ENCODE measurements at places on chromosomes 11 and 22.

- no peak for DNase-seq
These were observed 140.6 kb downstream of the AASDHPPT start for GRCh38 chr11:106218106-106218505.

- DNase-seq: no peak
These were observed 6.1 kb upstream of the ASCL2 start for GRCh38 chr11:2276280-2277007.

- DNase-seq: no peak
These were observed 285.8 kb downstream of the SOX6 start for GRCh38 chr11:16070573-16070972.

- DNase-seq: no peak
These were observed 4.0 kb downstream of the FTH1 start for GRCh38 chr11:61963282-61964057.

- no peak for DNase-seq
These were observed 116.2 kb downstream of the KIF18A start for GRCh38 chr11:27991736-27992135.

DNA sequence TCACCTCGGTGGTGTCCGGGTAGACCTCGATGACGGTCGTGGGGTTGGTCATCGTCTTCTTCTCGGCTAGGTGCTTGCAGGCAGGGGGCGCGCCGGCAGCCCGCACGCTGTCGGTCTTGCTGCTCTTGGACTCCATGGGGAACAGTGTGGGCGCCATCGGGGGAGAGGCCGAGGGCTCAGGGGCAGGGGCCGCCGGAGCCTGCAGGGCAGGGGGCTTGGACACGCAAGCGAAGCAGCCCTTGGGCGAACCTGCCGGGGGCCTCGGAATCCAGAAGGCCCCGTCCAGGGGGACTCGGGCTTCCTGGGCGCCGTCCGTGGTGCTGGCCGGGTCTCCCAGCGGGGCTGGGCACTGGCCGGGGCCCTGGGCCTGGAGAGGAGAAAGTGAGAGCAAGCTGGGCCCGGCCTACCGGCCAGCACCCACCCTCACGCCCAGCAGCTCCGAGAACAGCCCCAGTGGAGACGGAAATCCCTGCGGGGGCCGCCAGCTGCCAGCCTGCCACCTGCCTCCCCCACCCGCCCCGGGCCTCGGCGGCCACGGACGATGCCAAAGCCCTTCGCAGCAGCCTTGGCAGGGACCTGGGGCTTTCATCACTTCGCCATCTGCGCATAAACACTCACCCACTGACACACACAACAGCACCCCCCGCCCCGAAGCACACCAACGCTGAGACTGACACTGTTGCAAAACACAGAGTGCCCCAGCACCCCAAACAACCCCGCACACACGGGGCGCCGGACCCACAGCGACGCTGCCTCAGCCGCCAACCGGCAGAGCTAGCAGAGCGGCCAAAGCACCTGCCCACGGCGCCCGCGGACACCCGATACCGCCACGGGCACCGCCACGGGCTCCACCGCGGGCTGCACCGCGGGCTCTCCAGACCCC is 2.4 kb downstream of the IFITM10 start:
- no peak for DNase-seq

GRCh38 chr11:1486054-1486825 is at the start of gene MOB2:
MOB2 (minus strand) TSS chr11:1486779; CDS start chr11:1486556, 223 bp downstream.
- DNase-seq: no peak

GRCh38 chr22:44818727-44819126 is 66.4 kb downstream of the ARHGAP8 start:
- no peak for DNase-seq

- DNase-seq: no peak
These were observed 40.8 kb upstream of the ST14 start for GRCh38 chr11:130118636-130119387.

- no peak for DNase-seq
These were observed 11.6 kb upstream of the TMEM45B start for GRCh38 chr11:129804012-129804411.

DNA sequence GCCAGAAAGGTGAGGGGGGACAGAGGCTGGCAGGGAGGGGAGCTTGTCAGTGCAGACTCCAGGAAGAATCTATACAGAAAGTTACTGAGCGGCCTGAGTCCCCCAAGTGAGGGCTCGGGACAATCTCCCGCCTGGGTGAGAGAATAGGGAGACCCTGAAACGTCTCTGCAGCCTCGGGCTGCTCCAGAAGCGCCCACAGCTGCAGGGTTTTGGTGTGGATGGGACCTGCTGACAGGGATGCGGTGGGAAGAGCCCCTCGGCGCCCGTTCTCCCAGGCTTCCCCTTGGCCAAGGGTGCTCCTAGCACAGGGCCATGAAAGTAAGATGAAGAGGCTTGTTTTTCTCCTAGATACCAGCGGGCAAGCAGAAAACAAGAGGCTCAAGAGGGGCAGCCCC is 743 bp upstream of the RCE1 start:
- DNase-seq: no peak

- DNase-seq: no peak
These were observed 136.0 kb downstream of the FEZ1 start for GRCh38 chr11:125360066-125360465.

DNA sequence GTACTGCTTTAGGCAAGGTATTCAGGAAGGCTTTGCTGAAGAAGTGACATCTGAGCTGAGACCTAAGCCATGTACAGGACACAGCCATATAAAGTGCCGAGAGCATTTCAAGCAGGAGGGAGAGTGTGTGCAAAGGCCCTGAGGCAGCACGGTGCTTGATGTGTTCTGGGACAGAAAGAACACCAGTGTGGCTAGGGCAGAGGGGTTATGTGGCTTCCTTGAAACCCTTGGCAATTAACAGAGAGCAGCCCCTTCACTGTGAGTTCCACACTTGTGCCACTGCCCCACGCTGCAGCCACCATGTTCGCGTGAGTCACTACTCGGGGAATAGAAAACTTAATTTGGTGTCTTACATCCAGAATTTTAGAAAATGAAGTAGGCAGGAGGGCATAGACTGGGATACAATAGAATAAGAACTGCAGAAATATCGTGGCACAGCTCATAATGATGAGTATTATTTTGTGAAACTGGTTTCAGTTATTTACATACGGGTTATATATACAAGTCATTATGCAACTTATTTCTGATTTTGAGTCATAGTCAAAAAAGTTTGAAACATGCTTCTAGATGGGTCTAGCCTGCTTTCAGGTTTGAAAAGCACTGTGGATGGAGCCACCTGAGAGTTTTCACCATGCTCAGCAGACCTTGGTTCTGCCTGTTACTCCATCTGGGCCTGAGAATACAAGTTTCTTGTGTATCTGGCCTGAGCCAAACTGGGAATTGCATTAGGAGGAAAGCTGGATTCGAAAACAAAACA is 11.8 kb downstream of the IL10RA start:
- no peak for DNase-seq

DNA sequence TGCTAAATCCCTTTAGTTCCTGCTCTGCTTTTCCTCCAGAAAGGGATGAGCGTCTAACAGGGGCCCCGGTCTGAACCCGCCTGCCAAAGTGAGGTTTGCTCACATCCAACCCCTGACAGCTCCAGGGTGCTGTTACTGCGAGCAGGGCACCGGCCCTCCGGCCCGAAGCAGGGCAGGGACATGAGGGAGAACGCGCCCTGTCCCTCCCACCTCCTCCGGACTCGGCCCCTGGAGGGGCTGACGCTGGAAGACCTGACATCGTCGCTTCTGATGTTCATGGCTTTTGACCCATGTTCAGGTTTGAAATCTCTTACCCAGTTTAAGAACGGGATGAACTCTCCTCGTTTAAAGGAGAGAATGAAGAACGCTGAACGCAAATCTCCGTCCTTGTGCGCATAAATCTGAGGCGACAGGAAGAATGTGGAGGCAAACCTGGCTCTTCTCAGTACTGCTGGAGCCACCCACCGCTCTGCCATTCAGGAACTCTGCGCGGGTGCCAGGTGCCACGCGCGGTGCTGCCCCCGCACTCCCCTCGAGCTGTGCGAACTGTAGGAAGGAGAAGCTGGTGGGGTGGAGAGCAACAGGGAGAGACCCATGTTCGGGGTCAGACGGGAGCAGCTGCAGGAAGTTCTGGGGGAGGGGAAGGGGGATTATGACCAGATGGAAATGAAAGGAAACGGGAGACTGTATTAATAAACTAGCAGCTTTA is 826 bp upstream of the EEF1G start:
- peak; percentile 52 for DNase-seq

DNA sequence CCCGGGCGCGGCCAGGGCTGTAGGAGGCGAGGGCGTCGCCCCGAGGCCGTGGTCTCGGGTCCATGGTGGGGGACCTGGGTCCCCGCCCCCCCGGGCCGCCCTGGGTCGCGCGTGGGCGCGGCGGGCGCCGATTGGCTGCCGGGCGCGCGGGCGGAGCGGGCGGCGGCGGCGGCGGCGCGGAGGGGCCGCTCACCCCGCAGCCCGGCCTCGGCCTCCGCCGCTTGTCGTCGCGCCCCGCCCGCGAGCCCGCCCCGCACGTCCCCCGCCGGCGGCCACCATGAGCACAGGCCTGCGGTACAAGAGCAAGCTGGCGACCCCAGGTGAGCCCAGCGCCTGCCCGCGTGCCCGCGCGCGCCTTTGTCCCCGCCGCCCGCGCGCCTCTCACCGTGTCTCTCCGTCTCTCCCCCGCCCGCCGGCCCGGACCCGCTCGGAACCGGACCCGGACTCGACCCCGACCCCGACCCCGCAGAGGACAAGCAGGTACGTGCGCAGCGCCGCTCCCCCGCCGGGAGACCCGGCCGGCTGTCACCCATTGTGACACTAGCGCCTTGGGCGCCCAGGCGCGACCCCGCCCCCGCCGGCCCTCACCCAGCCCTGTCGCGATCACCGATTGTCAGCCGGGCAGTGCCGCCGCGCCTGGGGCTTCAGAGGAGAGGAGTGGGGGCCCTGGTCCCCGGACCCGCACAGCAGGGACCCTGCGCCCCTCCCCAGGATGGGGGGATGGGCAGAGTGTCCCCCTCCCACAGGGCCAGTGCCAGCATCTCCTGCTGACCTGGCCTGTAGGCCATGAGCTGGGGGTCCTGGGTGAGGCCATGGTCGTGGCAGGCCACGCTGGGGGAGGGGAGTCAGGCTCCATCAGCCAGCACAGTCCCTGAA is at the start of gene SEPTIN5:
SEPTIN5 (plus strand) TSS at position 192 of the 876 bp plus-strand sequence; CDS start at position 278, 86 bp downstream.
- no peak for DNase-seq

DNA sequence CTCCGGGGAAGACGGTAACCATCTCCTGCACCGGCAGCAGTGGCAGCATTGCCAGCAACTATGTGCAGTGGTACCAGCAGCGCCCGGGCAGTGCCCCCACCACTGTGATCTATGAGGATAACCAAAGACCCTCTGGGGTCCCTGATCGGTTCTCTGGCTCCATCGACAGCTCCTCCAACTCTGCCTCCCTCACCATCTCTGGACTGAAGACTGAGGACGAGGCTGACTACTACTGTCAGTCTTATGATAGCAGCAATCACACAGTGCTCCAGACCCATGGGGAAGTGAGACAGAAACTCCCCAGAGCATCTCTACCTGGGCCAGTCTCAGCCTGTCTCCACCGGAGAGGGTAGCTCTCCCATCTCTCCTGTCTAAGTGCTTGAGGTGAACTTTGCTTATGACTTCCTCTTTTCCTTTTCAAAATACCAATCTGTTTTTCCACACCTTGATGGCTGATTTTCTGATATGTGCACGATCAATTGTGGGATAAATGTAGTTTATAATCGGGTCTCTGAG is 48.5 kb upstream of the VPREB1 start:
- DNase-seq: no peak

DNA sequence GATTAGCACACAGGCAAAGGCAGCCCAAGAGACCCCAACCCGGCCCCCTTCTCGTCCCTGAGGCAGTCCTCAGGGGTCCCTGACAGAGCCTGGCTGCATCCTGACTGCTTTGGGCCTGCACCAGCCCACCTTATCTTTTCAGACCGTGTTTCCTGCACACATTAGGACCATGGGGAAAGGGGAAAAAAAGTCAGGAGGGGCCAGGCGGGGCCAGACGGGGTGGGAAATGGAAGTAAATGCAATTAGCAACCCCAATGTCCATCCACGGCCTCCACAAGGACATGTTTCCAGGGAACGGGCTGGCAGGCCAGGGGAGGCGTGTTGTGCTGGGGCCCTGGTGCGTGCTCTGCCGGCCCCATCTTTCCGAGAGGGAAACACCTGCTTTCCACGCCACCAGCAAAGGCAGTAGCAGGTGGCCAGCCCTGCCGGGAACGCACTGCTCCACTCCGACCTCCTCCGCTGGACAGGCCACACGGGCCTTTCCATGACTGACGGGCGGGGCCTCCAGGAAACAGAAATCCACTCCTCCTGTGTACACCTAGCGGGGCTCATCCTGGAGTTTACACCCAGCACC is 7.4 kb downstream of the EHD1 start:
- DNase-seq: no peak

DNA sequence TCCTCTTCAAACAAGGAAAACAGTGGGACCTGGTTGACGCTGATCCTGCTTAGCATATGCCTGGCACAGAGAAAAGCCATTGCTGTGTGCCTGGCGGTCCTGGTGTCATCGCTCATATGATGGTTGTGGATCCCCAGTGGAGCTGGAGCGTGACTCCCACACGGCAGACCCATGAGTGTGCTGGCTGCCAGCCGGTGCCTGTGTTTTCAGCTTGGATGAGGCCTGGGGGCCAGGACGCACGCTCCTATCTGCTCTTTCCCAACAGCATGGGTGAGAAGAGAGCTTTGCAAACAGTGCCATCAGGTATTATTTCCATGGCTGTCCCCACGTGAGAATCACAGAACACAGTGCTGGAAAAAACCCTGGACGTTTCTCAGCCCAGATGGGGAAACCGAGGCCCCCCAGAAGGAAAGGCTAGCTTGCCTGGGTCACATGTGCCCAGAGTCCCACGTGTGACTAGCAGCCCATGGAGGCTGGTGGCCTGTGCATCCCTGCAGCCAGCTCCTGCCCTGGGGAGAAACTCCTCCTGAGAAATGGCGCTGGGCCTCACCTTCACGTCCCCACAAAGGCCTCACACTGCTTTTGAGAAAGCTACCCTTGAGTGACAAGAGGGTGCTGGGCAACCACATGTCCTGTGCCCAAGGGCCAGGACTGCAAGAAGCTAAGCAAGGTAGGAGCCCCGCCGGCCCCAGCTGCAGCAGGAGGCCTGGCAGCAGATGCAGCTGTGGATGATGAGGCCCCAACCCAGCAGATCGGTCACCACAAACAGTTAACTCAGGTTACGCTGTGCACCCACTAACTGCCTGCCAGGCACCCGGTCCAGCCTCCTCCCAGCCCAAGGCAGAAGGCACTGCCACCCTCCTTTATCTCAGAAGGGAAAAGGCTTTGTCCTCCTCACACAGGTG is 4.2 kb downstream of the CDKN1C start:
- DNase-seq: no peak

DNA sequence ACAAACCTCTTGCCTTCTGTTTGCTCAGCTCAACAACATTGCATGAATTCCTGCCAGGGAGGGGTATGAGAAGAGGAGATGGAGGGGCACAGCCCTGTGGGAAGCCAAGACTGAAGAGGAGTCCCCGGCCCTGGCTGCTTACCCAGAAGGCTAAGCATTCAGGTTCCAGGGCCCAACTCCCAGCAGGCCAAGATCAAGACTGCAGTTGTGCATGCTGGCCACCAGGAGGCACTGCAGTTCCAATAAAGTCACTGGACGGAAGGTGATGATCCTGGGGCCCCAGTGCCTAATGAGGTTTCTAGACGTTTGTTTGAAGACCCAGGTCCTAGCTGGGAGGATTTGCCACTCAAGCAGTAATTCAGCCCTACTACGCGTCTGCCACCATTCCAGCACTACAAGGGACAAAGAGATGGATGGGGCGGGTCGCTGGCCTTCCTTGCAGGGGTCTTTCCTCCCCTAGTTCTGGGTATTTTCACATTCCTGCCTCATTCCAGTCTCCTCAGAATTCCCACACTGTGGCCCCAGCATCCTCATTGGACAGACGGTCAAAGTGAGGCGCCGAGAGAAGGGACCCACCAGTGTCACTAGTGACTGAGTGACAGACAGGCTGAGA is 23.6 kb downstream of the ALX4 start:
- no peak for DNase-seq

Measured in mesothelial cell of epicardium (in vitro differentiated cells).